ENCODE measurements at places on chromosomes 11 and 22.

- no peak for DNase-seq
These were observed 175.8 kb downstream of the CSNK2A3 start for GRCh38 chr11:11177156-11177808.

DNA sequence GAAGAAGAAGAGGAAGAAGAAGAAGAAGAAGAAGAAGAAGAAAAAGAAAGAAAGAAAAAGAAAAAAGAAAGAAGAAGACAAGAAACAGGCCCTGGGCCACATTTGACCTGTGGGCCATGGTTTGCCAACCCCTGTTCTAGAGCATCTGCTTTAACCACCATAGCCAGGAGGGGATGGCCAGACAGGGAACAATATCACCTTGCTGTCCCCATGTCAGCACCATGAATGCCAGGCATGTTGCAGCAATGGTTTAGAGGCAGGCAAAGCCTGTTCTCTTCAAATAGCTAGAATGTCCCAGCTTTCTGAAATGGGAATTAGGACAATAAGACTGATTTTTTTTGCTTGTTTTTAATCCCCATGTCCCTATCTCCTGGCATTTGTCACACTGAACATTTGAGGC, 338.6 kb upstream of the PLET1 start:
- no peak for DNase-seq

DNA sequence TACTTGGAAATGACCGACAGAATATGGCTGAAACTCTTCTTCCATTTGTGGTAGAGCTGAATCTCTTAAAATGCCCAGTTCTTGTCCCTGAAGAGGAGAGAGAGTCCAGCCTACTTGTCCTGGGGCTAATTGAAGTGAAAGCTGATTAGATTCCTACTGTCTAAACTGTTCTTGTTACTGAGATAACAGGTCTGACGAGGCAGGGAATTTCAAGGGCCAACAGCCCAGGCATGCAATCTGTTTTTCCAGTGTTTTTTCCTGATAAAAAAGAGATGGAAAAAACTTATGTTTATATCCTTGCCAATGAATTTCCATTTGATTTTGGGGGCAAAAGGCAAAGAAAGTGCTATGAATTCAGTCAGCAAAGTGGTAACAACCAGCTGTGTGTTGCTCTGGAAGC, 195.5 kb downstream of the ETS1 start:
- DNase-seq, result no peak

- DNase-seq, result no peak
These were observed 50.5 kb downstream of the SCUBE1 start for GRCh38 chr22:43292630-43293018.

- no peak for DNase-seq
These were observed 545 bp upstream of the TIRAP start for GRCh38 chr11:126282361-126282735.
